Epithelial cell of proximal tubule (primary cell): ENCODE measurements at places on chromosomes 3 and 15.

- DNase-seq: no peak
Measured at GRCh38 chr3:57778494-57778893, 22.4 kb downstream of the SLMAP start.

DNA sequence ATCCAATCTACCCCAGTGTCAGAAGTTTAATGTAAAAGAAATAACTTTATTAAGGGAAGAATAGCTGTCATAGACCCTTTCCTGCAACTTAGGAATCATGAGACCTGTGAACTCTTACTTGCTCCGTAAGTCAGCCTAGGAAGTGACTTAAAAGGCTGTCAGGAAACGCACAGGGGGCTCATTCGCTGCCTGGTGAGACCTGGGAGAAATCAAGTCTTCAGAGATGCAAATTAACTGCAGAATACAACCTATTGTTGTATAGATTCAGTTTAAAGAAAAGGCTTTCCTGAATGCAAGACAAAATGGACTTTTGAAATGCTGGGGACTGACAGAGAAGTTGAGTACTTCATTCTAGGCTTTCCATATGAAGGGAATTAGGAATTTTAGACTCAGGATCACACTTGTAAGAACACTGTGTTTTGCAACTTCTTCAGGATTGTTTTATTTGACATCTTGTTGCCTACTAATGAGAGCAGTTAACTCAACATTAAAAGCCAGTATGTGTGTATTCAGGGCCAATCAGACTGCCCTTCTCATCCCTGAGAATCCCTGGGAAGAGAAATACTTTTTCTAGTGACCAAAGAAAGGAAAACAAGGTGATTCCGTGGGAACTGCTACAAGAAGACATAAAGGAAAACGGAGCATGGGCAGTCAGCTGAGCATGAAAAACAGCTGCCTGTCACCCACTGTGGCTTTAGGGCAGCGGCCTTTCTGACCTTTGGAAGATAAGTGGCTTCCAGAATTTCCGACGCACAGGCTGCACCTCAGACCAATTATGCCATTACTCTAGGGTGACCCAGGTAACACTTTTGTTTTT is 18.5 kb upstream of the DPPA4 start:
- no peak for DNase-seq

GRCh38 chr3:170419557-170420087 is 954 bp downstream of the CLDN11 start:
- DNase-seq: no peak

DNA sequence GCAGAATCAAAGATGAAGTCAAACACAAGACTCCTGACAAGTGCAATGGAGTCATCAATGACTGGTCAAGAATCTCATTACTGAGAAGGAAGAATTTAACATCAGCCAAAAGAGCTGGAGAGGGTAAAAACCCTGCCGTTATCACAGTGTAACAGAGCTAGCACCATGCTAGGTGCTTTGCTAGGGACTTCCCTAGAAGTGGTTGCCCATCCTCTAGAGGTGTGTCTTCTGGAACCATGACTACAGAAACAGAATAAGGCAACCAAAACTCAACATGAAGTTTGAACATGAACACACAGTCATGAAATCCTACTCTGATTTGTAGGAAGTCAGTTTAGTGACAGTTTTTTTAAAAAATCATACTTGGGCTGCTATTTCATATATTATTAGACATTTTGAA is 9.5 kb downstream of the ACAD11 start:
- no peak for DNase-seq

DNA sequence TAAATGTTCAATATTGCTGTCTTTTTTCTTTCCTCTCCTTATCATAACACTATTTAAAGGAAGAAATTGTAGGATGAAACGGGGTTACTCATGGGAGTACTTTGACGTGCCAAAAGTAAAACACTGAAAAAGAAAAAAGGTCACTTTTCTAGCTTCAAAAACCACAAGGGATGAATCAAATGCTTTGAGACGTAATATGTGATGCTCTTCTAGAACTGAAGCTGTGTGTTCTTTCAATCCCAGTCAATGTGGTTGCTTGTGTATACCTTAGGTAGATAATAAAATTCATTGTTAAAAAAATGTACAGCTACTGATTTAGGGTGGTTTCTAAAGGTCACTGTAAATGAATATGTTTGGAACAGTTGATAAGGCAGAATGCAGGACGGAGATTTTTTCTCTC is 538.8 kb upstream of the ZNF717 start:
- no peak for DNase-seq

- peak; percentile 55 for DNase-seq
Measured at GRCh38 chr3:171088964-171089754, 62.6 kb upstream of the SLC2A2 start.

- no peak for DNase-seq
Measured at GRCh38 chr3:38313695-38314094, 31.6 kb downstream of the SLC22A14 start.

DNA sequence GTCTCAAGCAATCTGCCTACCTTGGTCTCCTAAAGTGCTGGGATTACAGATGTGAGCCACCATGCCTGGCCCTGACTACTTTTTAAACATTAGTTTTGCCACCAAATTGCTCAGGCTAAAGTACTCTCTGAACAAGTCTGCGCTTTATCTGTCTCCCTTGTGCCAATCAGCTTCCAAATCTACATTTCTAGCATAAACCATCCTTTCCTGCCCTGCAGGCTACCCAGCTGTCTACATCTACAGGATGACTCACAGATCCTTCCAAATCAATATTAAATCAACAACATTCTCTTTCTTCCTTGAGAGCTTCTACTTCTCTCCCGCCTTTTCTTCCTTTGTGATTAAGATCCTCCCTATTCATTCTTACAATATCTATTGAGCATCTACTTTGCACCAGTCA is 16.0 kb upstream of the ATOSA start:
- no peak for DNase-seq

GRCh38 chr3:122247087-122247824 is 63.8 kb downstream of the CASR start:
- DNase-seq: no peak

DNA sequence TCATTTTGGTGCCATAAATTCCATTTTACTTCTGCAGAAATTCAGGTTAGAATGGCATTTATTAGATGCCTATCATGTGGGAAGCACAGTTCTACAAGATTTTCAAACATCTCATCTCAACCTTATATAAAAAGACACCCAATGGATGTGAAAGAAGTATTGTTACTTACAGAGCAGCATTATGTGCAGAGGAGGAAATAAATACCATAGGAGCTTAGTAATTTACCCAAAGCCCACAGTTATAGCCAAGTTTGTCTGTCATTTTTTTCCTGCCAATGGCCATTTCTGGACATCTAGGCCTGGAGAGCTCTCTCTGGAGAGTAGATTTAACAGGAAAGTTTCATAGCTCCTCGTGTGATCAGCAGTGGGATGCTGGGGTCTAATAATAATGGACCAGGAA is 659.4 kb upstream of the NAALADL2 start:
- DNase-seq: no peak

- DNase-seq: no peak
Measured at GRCh38 chr15:94673801-94674200, 442.4 kb downstream of the MCTP2 start.

GRCh38 chr3:58585005-58585786 is 8.0 kb upstream of the FAM107A start:
- no peak for DNase-seq

- no peak for DNase-seq
Measured at GRCh38 chr15:29904757-29905417, 82.6 kb upstream of the TJP1 start.

DNA sequence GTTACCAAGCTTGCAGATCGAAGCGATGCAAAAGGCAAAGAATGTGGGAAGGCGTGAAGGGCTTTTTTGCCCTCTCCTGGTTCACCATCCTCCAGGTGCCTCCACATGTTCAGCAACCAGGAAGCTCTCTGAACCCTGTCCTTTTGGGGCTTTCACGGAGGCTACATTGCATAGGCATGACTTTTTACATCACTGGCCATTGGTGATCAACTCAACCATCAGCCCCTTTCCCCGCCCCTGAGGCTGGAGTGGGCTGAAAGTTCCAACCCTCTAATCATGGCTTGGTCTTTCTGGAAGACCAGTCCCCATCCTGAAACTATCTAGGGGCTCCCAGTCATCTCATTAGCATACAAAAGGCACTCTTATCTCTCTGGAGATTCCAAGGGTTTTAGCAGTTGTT is 52.6 kb downstream of the UACA start:
- no peak for DNase-seq

GRCh38 chr15:65254356-65254755 is 32.3 kb downstream of the PARP16 start:
- no peak for DNase-seq

DNA sequence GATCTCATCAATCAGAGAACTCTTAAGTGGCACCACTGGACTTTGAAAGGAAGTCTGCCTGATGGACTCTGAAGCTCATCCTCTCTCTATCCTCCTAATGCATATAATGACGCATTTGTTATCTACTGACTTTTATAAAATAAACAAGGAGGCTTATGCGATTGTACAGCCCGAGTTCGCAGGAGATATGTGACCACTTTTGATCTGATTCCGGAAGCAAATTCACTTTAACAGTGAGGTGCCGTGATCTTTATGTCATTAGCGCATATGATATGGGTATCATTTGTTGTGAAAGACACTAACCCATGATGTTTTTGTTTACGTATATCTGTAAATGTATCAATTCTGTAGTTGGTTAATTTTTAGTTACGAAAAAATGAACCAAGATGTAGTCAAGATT is 427 bp upstream of the RNF111 start:
- DNase-seq: no peak

- no peak for DNase-seq
Measured at GRCh38 chr15:29127506-29128430, 141.9 kb downstream of the NSMCE3 start.

- DNase-seq: peak; percentile 45
Measured at GRCh38 chr3:171460725-171461524, 720 bp upstream of the TNIK start.

GRCh38 chr3:180306155-180306554 is 269.4 kb upstream of the PEX5L start:
- no peak for DNase-seq

- no peak for DNase-seq
Measured at GRCh38 chr3:177746337-177746933, 549.2 kb upstream of the TBL1XR1 start.

- no peak for DNase-seq
Measured at GRCh38 chr15:95626501-95627361, 703.8 kb upstream of the NR2F2 start.

DNA sequence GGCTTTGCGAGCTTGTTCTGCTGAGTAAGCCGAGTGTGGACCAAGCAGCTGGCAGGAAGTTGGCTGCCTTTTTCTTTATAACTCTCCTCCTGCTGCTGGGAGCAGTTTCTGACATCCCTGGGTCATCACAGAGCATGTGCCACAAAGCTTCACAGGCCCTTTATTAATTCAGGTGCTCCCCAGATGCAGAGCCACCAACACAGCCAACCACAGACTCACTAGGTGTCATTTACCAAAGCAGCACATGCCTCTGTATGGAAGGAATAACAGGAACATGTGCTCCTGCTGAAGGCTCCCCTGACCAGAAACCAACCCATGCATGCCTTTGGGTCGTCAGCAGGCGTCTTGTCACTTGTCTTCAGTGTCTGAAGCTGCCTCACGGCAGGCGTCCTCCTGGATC is 152.5 kb downstream of the ADAMTS17 start:
- DNase-seq: no peak

DNA sequence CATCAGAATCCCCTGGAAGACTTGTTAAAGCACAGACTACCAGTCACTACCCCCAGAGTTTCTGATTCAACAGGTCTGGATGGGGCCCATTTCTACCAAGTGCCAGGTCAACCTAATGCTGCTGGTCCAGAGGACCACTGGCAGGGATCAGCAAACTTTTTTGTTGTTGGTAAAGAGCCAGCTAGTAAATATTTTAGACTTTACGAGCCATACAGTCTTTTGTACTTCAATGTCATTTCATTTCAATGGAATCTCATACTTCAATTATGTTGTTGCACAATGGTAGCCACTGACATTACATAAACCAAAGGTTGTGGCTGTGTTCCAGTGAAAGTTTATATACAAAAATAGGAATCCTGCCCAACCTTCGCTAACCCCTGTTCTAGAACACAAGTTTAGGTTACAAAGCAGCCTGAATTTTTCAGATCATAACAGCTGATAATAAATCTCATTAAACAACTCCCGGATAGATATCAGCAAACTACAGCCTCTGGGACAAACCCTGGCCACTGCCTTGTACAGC is 28.7 kb downstream of the ULK4 start:
- no peak for DNase-seq

- DNase-seq: no peak
Measured at GRCh38 chr3:68256635-68257223, 602.3 kb upstream of the SUCLG2 start.

DNA sequence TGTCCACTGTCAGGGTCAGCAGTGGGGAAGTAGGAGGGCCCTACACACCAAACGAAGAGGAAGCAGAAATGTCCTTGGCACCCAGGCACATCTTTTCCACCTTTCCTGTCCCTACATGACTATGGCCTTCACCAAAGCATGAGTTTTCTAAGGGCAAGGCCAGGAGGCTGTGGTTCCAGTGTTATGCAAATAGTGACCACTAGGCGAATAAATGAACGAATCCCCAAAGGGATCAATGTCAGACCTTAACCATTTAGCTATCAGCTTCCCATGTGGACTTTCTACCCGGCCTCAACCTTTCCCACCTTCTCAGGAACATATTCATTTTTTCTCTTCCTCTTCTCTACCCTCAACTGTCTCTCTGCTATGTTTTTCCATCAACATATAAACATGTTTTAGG is 63.1 kb downstream of the NTRK3 start:
- no peak for DNase-seq

DNA sequence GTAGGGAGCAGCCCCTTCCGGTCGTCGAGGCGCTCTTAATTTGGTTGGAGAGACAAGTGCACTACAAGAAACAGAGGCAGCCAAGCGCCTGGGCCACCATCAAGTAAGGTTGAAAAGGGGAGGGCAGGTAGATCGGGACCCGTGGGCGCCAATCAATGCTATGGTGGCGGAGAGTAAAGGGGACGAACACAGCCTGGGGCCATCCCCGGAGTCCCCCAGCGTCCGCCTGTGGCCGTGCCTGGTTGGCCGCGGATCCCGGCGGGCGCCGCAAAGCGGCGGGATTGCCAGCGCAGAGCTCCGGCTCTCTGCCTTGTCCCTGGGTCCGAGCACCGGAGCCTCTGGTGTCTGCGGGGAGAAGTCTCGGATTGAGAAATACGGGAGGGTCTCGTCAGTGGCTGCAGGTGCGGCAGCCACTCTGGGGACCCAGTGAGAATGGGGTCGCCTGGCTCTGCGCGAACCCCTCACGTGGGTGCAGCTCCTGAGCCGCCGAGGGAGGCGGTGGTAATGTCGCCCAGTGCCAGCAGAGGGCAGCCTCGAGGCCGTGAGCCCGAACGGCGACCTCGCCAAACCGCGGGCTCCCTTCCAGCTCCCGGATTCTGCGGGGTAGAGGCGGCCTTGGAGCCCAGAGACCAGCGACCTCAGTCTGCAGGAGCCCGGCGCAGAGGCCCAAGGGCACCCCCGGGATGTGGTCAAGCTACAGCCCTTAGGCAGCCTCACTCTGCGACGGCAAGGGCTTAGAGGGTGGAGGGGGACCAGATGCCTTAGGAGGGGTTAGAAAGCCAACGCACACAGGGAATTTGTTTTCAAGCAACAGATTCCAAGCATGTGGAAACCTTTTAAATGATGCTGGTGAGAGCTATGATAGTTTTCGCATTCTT is 10.8 kb downstream of the FOXL2 start:
- no peak for DNase-seq

- DNase-seq: no peak
Measured at GRCh38 chr15:89623165-89623564, 32.1 kb downstream of the KIF7 start.
